ENCODE measurements at places on chromosomes 11 and 22.
A peak's percentile ranks its signal among the peaks of the same experiment; 100 is the strongest.

- DNase-seq: no peak
These were observed 13.2 kb upstream of the SHANK2 start for GRCh38 chr11:71265559-71266092.

GRCh38 chr11:115558635-115559034 lies 54.4 kb upstream of the CADM1 start:
- no peak for DNase-seq

GRCh38 chr11:31657091-31657490 lies 147.5 kb downstream of the ELP4 start:
- no peak for DNase-seq

DNA sequence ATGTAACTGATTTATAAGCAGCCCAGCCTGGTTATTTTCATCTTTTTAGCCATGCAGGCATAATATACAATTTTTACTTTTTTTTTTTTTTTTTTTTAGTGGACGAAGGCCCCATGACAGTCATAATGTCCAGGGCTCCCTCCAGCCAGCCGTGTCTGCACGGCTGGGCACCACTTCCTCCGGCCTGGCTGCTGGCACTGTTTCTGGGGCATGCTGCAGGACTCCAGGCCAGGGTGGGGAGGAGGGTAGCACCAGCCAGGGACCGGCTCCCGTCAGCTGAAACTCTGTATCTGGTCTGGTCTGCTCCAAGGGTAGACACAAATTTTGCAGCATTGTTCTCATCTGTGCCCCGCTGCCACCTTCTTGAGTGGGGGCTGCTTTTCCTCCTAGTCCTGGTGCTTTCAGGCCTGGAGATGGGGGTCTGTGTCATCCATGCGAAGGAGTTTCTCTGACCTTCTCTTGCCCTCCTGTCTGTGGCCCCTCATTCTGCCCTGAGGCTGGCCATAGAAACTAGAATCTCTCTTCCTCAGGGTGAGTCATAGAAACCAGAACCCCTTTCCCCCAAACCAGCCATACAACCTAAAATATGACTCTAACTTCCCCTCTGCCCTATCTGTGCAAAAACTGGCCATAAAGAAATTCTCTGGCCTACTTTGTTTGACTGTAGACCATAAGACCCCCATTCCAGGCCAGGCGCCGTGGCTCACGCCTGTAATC lies 9.2 kb upstream of the RRP7A start:
- no peak for DNase-seq

GRCh38 chr11:95148938-95149337 lies 59.3 kb downstream of the ENDOD1 start:
- no peak for DNase-seq

GRCh38 chr22:49789289-49790141 lies 38.2 kb downstream of the BRD1 start:
- DNase-seq: peak; percentile 59

DNA sequence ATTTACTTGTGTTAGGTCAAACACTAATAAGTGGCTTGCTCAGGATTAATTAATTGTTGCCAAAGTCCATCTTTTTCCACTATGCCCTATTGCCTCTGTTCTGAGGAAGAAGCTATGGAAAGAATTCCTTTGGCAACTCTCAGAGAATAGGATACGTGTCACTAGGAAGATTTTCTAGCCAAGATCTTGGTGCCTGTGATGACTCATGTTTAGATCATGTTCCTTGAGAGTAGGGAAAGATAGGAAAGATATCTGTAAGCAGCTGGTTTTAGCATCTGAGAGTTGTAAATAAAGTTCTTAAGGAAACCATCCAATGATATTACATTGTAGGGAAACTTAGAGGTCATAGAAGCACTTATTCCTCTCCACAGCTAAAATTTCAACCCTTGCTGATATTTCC lies 15.7 kb downstream of the SLN start:
- no peak for DNase-seq

DNA sequence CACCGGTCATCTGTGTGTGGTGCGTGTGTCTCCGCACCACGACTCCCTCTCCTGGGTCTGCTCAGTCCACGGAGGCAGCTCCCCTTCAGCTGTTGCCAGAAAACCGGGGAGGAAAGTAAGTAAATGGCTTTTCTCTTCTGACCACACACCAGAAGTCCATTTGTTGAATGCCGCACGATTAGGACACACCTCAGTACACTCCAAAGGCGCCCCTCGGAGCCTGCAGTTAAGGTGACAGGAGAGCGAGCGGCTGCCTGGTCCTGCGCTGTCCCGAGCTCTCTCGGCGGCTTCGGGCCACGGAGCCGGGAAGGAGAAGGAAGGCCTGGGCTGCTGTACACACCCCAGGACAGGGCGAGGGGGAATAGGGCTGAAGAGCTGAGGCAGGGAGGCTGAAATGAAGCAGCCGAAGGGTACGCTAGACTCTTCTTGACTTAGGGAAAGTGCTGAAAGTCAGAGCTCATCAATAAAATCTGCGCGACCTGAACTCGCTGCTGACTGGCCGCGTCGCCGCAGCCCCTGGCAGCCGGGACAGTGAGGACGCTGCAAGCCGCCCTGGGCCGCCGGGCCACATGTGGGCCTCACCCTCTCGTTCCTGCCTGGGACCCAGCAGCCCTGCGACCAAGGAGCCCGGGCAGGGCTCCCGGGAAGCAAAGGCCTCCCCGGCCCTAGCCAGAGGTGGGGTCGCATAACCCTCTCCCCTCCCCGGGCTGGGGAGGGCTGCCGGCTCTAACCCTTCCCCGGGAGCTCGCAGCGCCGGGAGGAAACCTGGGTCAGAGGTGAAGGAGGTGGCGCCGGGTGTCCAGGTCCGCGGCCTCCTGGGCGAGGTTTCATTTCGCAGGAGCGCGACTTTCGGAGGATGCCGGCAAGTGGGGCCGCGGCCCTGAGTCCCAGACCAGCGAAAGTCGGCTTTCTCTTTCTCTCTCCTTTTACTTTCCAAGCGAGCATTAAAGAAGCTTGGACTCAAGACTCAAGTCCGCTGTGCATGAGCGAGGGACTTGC lies 1.6 kb upstream of the PAX6 start:
- DNase-seq: no peak

DNA sequence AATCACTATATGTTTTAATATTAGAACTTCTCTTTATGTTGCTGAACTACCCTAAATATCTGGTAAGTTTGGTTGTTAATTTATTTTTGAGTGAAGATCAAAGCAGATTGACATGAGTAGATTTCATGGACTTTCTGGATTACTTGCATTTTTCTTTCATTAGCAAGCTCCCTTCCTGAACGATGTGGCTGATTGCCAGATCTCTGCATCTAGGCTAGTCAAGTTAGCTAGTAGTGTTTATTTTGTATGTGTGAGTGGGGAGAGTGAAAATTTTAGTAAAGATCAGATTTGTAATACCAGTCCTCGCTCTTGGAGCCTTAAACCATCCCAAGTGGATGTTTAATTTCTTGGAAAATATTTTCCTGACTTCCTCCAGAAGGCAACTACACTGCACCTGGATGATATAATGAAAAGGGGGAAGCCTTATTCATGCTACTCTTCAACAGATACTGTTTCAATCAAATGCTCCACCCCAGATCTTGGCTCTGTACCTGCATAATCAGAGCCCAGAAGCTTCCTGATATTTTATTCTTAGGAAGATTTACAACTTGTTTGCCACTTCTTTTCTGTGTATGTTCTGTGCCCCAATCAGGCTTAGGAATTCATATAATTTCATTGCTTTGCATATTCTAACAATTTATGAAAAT lies 143.2 kb upstream of the GRIA4 start:
- no peak for DNase-seq

DNA sequence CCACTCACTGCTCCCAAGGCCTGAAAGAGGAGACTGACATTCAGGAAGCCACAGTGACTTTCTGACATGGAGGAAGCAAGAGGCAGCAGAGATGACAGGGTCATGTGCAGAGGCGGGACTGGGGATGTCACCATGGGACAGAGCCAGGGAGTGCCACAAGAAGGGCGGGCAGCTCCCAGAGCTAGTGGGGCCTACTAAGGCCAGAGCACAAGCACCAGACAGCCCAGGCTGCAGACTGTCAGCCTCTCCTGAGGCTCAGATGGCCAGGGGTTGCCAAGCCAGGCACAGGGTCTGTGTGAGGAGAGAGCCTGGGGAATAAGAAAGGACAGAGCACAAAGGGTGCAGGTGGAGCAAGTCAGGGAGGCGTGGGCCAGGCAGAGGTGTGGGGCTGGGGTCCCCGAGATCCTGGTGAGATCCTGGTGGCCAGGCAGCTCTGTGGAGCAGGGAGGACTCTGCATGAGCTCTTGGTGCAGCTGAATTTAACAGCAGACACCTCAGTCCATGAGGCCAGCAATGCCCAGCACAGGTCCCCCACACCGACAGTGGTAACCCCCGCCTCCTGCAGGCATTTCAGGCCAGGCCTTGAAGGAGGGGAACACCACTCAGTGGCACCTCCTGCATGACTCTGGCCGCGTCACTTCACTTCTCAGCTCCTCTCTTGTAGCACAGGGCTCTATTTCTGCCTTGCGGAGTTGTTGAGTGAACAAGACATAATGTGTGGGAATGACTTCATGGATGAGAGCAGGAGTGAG lies 52.3 kb downstream of the SGSM3 start:
- peak; percentile 17 for DNase-seq

DNA sequence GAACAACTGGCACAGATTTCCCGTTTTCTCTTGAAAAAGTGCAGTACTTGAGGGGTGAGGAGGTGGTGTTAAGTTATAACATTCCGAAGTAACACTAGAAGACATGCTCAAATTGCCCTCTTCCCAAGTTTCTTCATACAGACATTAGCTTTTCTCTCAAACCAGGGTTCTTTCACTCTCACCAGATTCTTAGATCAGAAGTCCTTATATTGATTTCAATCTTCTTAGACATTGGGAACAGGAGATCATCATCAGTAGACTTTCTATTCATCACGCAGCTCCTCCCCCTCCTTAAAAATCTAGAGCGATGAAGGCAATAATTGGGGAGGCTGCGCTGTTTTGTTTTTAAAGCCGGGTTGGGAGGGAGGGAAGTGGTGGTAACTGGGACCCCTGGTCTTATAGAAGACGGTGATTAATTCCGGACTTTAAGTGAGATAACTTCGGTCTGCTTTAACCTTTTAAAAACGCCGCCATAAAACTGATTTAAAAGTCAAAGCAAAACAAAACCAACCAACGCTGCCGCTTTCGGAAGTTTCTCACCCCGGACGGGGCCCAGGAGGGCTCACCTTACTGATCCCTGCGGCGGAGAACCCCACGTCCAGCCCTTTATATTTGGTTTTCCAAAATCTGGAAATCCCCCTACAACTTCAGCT lies 665 bp downstream of the USP28 start:
- DNase-seq: no peak

GRCh38 chr22:25844601-25845000 lies 102.6 kb downstream of the MYO18B start:
- no peak for DNase-seq

DNA sequence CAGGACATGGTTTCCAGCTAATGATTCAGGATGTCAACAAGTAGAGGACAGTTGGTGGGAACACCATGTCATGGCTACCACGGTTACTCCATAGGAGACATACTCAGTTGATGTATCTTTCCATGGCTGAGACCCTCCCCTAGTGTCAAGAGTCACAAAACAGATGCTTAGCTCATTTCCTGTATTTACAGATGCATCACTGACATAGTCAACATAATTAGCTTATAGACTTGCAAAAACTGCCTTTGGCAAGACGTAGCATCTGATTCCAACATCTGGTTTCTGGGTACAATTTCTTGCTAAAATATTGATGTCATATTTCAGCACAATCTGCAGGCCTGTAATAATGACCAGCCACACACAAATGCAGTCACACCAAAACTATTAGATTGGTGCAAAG lies 550.3 kb downstream of the FAM181B start:
- no peak for DNase-seq

GRCh38 chr11:132999031-132999430 lies 533.3 kb downstream of the OPCML start:
- DNase-seq: no peak

DNA sequence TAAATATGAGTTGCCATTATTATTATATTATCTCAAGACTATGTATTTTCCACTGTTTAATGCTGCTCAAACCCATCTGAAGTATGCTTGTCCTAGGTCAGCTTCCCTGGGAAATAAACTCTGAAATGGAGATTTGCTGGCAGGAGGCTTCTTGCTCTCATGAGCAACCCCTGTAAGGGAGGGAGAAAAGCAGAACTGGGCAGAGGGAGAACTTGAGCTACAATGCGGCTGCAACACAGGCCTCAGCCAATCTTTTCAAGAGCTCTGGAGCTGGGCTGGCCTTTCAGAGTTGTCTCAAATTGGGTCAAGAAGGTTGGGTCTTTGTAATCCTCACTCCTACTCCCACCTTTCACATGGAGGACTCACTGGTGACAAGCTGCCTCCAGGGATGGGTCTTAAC lies 412.6 kb downstream of the TENM4 start:
- DNase-seq: no peak

DNA sequence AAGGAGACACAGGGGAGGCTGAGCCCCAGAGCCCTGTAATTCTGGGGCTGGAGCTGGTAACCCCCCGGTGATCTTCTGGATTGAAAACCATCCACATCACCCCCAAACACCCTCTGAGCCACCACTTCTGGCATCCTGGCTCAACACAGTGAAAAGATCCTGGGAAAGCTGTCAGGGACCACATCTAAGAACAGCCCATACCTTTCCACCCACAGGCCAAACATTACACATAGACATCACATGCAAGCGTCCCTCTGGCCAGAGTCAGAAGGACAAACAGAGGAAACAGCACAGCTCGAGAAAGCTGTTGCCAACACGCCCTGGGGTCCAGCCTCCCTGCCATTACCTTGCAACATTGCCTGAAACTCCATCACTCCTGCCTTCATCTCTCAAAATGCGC lies 469.5 kb downstream of the SOX6 start:
- no peak for DNase-seq

DNA sequence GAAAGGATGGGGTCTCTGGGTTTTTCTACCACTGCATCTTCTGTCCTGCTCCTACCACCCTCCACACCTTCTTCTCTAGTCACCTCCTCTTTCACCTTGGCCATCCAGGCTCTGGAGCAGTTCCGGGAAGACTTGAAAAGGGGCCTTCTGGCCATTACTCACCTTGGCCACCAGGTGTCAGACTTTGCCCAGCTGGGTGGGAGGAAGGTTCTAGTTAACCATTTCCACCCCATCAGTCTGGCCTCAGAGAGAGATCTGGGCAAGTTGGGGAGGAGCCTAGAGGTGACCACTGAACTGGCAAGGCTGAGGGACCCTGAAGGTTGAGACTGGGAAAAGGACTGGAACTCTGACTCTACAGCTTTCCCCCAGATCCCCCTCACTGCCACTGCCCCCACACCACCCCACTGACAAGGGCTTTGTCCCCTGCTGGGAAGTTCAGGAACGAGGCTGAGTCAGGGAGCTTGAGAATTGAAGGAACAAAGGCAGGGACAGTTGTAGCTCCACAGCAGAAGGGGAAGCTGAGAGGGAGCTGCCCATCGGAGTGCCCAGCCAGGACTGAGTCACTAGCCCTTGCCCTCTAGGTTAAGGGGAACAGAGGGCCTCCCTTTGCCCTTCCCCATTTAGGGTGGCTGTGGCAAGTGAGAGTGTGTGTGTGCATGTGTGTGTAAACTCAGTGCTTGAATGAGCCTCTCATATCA lies 3.7 kb upstream of the POLD4 start:
- DNase-seq: peak; percentile 70

- DNase-seq: no peak
These were observed 7.6 kb upstream of the GAL3ST1 start for GRCh38 chr22:30582051-30582450.

DNA sequence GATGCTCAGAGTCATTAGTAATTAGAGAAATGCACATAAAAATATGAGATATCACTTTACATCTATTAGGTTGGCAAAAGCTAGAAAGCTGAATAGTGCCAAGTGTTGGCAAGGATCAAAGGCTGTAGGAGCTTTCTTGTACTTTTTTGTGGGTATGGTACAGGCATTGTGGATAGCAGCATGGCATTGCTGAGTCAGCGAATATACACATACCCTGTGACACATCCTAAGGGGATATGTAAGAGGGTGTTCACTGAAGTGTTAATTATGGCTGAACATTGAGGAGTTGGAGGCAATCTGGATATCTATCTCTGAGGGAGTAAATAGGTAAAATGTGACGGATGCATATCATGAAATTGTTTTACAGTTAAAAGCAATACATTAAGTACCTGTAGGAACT lies 27.0 kb upstream of the IL18BP start:
- DNase-seq: no peak

All from activated naive CD8-positive, alpha-beta T cell treated with anti-CD3 and anti-CD28 coated beads, Interleukin-2, amount 10 ng/mL, durations not matched to agents 7 days and 5 days (primary cell).